NCI-H1694 treated with DMSO at 0.1 percent for 48 hours (cell line): ENCODE measurements at places on chromosomes 4 and X.
A peak's percentile ranks its signal among the peaks of the same experiment; 100 is the strongest.

DNA sequence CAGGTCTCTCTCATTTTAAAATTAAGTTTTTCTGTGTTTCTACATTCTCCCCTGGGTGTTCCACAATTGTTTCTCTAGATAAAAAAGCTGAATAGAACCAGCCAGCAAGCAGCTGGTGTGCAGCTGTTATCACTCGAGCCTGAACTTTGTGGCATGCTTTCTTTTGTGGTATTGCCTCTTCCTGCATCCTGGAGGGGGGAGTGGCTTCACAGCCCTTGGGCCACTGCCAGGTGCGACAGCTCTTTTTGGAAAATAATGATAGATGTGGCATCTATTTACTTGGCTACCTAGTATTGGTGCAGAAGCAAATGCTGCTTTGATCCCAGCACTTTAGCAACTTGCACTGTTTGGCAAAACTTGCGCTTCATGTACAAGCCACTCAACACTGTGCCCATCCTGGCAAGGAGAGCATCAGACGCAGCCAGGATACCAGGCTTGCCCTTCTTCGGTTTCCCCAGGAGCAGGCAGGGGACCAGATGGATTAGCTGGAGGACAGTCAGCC lies 69.4 kb downstream of the HMGB2 start:
- peak; percentile 14 for DNase-seq

- no peak for DNase-seq
Measured at GRCh38 chr4:78706302-78706701, 69.8 kb upstream of the BMP2K start.

- DNase-seq, result no peak
Measured at GRCh38 chr4:119736559-119736958, 108.0 kb upstream of the PDE5A start.

DNA sequence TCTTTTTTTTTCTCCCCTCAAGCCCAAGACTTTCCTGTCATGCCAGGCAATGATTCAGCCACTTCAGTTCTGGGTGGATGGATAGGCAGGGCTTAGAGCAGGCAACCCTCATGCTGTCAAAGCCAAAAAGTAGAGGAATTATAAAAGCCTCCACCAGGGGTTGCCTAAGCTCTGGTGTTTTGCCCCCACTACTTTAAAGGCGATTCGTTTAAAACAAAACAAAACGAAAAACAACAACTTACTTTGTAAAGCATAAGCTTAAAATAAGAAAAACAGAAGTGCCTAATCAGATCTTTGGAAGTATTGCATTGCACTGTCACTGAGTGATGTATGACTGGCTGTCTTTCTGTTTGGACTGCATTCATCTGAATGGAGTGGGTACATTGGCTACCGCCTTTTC lies 5.3 kb upstream of the IDS start:
- no peak for DNase-seq

- no peak for DNase-seq
Measured at GRCh38 chr4:126404549-126404948, 1089.8 kb downstream of the FAT4 start.

DNA sequence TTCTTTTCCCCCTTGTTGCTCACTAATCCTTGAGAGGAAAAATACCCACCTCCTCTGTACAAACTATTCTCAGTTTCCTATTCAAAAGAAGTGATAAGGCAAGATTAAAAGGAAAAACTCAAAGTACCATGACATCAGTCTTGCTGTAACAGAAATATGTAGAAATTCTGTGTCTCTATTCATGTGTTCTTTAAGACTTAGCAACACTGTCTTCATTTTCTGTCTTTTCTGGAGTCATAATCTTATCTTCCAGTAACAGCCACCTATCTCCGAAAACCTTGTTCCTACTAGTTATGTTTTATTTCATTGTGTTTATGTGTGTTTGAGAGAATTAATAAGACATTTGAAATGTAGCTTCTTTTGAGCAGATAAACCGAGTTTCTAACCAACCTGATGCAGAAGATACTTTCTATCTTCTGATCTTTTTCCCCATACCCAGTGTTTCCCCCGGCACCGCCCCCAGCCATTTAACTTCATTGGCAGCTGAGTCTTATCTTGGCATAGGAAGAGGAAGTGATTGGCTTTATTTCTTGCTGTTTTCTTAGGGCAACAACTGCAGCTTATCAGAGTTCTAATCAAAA lies 8.0 kb downstream of the FAM241A start:
- no peak for DNase-seq

GRCh38 chr4:25879991-25880651 lies 17.3 kb upstream of the SEL1L3 start:
- no peak for DNase-seq

DNA sequence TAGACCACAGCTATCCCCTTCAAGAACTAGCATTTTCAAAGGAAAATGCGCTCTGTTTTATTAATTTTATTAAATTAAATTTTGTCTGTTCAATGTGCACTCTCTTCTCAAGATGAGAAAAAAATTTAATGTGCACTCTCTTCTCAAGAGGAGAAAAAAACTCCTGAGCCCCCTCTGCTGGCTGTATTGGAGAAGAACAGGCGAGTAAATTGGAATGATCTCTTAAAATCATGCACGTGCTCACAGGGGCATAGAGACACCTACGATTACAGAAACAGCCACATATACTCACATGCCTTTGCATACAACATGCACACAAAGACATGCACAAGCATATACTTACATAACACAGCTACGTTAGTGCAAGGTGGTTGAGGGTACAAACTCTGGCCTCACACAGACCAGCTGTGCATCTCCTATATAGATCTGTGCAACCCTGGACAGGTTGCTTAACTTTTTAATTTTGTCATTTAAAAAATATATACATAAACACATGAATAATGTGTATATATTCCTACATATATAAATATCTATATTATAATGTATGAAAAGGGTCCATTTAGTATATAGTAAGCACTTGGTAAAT lies 176.2 kb upstream of the CXorf66 start:
- peak; percentile 1 for DNase-seq

GRCh38 chr4:39932776-39933402 lies 44.8 kb downstream of the PDS5A start:
- DNase-seq, result no peak

GRCh38 chr4:53693909-53694308 lies 102.6 kb upstream of the LNX1 start:
- no peak for DNase-seq

DNA sequence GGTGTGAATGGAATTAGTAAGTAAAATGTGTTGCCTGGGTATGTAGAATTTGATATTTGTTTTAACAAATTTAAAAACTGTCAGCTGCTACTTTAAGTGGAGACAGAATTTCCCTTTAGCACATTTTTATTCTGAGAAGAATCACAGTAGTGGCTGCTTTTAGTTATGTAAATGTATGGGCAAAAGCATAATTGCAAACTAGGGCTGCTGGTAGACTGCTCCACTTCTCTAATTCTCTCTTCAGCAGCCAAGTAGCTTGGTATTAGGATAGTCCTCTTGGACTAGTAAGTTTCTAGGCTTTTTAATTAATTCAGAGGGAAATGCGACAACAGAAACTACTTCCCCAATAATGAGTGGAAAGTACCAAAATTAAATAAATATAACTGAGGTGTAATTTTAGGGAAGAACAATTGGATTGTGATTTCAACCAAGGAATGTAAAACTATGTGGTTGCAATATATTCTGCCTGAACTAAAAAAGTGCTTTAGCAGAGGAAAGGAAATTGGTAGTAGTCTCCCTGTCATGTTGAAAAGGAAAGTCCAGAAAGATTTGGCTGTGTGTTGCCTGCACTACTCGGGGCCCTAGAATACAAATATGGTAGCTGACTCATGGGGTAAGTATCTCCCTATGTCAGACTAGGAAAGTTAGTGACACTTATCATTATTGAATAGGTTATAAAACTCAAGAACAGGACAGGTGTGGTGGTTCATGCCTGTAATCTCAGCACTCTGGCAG lies 9.2 kb upstream of the EIF4E start:
- no peak for DNase-seq

DNA sequence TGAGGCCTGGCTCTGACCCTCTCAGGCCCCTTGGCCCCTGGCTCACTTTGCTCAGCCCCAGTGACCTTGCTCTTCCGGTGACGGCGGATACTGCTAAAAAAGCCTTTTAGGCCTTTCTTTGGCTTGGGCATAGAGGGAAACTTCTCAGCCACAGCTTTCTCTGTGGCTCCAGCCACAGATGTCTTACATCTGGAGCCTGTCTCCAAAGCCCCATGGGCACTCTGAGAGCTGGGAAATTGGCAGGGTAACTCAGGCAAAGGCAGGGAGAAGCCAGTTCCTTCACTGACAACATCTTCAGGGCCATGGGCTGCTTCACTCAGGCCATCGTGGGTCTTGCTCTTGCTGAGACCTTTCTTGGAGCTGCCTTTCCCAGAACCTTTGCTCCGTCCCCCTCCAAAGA lies 12.8 kb downstream of the AMER1 start:
- DNase-seq, result no peak

GRCh38 chrX:74277846-74278245 lies 26.1 kb upstream of the ZCCHC13 start:
- DNase-seq, result no peak

- no peak for DNase-seq
Measured at GRCh38 chr4:177008071-177008835, 215.5 kb upstream of the VEGFC start.

- DNase-seq, result no peak
Measured at GRCh38 chr4:83625821-83626220, 89.9 kb downstream of the GPAT3 start.

DNA sequence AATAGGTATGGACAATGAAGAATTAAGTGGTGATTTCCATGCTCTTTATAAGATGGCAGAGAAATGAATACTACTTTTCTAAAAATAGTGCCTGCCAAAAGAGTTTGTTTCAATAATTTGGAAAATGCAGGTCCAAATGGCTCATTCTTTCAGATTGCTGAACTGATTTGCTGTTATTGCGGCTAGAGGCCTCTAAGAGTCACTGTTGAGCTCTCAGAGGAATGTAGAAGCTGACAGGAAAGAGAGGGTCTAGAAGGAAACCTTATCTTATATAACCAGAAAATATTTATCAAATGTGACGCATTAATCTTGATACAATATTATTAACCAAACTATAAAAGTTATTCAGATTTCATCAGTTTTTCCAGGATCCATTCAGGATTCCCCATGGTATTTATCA lies 65.7 kb upstream of the PAGE1 start:
- peak; percentile 17 for DNase-seq

- peak; percentile 66 for DNase-seq
Measured at GRCh38 chr4:6250235-6250983, 19.2 kb upstream of the WFS1 start.

DNA sequence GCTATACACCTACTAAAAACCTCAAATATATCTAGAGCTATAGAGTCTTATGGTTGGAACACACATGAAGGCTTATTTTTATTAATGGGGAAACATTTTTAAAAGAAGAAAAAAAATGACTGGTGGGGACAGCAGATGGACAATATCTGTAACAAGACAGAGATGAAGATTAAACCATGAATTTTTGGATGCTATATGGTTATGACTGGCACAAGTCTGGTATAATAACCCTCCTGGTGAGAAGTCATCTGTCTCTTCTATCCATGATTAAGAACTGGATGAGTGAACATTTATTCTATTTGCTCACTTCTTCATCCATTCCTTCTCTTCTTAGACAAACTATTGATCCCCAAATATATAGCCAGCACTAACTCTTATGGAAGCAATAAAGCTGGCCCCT lies 104.4 kb downstream of the EFHC2 start:
- no peak for DNase-seq

DNA sequence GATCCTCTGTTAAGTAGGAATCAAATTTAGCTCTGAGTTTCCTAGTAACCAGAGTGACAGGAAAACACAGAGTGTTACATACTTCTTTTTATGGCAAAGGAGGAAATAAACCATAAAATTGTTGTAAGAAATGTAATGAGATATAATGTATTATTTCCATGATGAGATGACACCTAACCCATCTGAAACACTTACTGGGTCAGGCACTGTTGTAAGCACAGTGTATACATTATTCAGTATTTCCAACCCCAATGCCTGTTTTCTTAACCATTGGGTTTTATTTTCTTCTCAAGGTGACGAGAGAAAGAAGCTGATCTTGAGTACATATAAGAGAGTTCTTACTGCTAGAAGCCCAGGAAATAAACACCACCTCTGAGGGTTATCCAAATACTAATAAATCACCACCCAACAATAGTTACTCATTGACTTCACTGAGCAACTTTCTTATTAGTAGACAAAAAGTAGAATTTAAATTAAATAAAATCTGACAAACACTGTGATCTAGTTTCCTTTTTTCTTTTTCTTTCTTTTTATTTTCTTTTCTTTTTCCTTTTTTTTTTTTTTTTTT lies 4.2 kb upstream of the ENAM start:
- DNase-seq, result no peak

DNA sequence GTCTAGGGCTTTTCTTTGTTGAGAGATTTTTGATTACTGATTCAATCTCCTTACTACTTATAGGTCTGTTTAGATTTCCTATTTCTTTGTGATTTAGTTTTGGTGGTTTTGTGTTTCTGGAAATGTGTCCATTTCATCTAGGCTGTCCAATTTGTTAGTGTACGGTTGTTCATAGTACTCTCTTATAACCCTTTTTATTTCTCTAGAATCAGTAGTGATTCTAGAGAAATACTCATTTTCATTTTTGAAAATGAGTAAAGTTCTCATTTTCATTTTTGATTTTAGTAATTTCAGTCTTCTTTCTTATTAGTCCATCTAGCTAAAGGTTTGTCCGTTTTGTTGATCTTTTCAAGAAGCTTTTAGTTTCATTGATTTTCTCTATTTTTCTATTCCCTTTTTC lies 7.5 kb downstream of the IL13RA1 start:
- DNase-seq, result no peak

DNA sequence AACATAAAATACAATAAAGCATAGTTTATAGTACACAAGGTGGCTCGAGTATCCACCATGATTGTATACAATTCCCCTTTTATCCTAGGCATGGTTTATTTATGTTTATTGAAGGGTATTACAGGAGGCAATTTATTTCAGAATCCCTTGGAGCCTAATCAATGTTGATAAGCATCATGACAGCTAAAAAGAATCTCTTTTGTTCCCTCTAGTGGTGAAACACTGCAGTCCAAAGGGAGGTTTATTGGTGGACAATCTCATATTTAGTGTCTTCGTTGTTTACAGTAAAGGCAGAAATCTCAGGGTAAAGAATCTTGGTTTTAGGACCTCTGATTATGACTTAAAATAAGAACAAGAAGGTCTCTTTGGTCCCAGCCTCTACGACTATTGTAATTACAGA lies 1712.5 kb downstream of the C4orf33 start:
- no peak for DNase-seq

- DNase-seq, result peak; percentile 0
Measured at GRCh38 chrX:13007519-13008188, 32.7 kb downstream of the TMSB4X start.

GRCh38 chr4:185735866-185736400 lies 76.1 kb downstream of the SORBS2 start:
- no peak for DNase-seq

DNA sequence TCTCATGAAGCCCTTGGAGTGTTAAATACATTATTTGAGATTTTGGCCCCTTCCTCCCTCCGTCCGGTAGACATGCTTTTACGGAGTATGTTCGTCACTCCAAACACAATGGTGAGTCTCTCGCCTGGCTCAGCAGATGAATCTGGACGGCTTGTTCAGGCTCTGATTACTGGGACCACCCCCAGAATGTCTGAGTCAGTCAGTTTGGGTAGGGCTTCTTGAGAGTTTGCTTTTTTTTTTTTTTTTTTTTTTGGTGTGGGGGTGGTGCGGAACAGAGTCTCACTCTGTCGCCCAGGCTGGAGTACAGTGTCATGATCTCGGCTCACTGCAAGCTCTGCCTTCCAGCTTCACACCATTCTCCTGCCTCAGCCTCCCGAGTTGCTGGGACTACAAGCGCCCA lies 62.4 kb upstream of the MSANTD1 start:
- no peak for DNase-seq

GRCh38 chr4:55964046-55964445 lies 15.3 kb downstream of the CEP135 start:
- DNase-seq, result no peak

GRCh38 chr4:150078579-150079080 lies 385 bp downstream of the DCLK2 start:
- DNase-seq, result peak; percentile 26
